ENCODE measurements at places on chromosomes 2 and 18. TPM values are rescaled to one million over a fixed set of nuclear protein-coding genes. Genes with fewer than 3 reads are reported as not detected.

Gene PLCD4
- total RNA-seq, result 31.0 TPM

Gene ZDBF2
- 38.6 TPM for total RNA-seq

Gene LRRTM1
- 0.62 TPM for total RNA-seq

Gene ZBTB7C
- total RNA-seq, result 17.8 TPM

Gene COL3A1
- total RNA-seq, result 6,407 TPM

Gene DRC1
- total RNA-seq, result not detected

Gene CCDC102B
- total RNA-seq, result 19.6 TPM

Gene TLX2
- not detected for total RNA-seq

Gene WDR43
- total RNA-seq, result 70.2 TPM

Gene CIDEA
- total RNA-seq, result not detected

Gene SCN2A
- 0.31 TPM for total RNA-seq

Gene PRSS56
- 0.82 TPM for total RNA-seq

Gene TMEM178A
- total RNA-seq, result 4.9 TPM

Gene ARHGEF33
- total RNA-seq, result 4.0 TPM

Gene TAF4B
- total RNA-seq, result 5.3 TPM

Gene L3MBTL4
- total RNA-seq, result 6.5 TPM

Gene MOGAT1
- total RNA-seq, result not detected

Gene LRATD1
- total RNA-seq, result 12.9 TPM

Gene TRIM43
- total RNA-seq, result not detected

Gene DLX2
- total RNA-seq, result 0.72 TPM

Gene NPAS2
- 14.6 TPM for total RNA-seq

Gene CENPO
- 12.9 TPM for total RNA-seq

Gene SOWAHC
- 23.0 TPM for total RNA-seq

Gene ATP6V1C2
- 12.1 TPM for total RNA-seq

Gene GPR55
- not detected for total RNA-seq

Gene MZT2A
- 51.6 TPM for total RNA-seq

Gene NEMP2
- 6.4 TPM for total RNA-seq

Gene CNTNAP5
- total RNA-seq, result 1.7 TPM

Gene PLEK
- total RNA-seq, result 6.1 TPM

Gene CYTIP
- total RNA-seq, result 1.7 TPM

Gene G6PC2
- not detected for total RNA-seq

Gene CFAP210
- total RNA-seq, result not detected

Gene UGT1A3
- 0.51 TPM for total RNA-seq

Gene PDE1A
- total RNA-seq, result 6.2 TPM

Gene CRYGA
- total RNA-seq, result not detected

Gene MRPL44
- 49.3 TPM for total RNA-seq

Gene PROM2
- total RNA-seq, result 12.6 TPM

Gene VPS54
- total RNA-seq, result 36.0 TPM

Gene DSC2
- 54.9 TPM for total RNA-seq

Gene KCNG2
- not detected for total RNA-seq

Gene CXCR4
- total RNA-seq, result 27.7 TPM
